Fibroblast of skin of scalp (primary cell): ENCODE measurements at places on chromosomes 1 and 21.
A peak's percentile ranks its signal among the peaks of the same experiment; 100 is the strongest.

DNA sequence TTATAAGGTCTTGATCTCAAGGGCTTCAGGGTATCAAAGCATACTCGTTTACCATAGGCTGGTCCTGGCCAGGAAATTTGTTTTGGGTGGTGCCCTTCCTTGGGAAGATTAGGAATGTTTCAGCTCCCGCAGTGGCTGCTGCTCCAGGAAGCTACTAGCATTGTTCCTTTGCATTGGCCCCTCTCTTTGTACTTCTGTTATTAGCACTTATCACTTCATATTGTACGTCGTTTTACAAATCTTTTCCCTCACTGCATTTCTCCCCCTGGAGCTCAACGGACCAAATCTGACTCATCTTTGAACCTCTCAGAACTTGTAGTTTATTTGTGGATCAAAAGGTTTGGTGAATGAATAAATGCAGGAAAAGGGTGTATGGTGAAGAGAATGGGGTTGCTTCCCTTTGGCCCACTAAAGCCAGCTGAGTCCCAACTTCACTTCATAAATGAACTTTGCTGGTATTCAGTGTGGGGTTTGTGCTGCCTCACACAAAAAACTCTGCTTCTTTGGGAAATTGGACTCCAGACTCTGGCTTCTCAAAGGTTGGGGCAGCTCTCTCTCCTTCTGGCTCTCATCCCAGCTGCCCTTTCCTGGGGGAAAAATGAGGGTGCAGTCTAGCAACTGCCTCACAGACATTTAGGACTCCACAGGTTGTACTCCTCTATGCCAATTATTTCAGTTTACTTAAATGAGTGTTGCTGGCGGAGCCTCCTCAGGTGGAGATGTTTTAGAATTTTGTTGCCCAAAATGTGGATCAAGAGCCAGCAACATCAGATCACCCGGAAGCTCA is 5.9 kb downstream of the GNAT2 start:
- DNase-seq = no peak

GRCh38 chr1:218459450-218459849 is 114.3 kb downstream of the TGFB2 start:
- DNase-seq = no peak

GRCh38 chr1:90176530-90176929 is 181.6 kb downstream of the ZNF326 start:
- DNase-seq = no peak

- DNase-seq = no peak
These were observed 52.3 kb downstream of the OPTC start for GRCh38 chr1:203546274-203546673.

- DNase-seq = no peak
These were observed 38.2 kb upstream of the NID1 start for GRCh38 chr1:236103059-236103458.

- DNase-seq = no peak
These were observed 31.3 kb upstream of the TRIM67 start for GRCh38 chr1:231130544-231130943.

GRCh38 chr1:201119206-201120197 is 7.3 kb upstream of the CACNA1S start:
- DNase-seq = peak; percentile 49

DNA sequence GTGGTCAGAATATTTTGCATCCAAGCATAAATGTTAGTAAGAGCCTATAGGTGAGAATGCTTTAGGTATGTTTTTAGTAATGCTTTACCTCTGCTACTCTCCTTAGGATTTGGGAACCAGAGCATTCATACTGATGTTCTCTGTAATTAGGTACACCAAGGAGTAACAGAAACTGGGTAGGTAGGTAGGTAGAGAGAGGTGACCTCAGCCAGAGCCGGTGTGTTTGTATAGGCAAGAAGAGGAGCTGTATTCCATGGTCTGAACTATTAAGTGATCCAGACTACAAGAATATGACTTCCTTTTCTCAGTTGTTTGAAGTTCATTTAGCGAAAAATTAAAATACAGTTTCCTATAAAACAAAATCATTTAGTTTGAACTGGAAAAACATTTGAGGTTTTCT is 108.5 kb downstream of the SDCCAG8 start:
- no peak for DNase-seq

DNA sequence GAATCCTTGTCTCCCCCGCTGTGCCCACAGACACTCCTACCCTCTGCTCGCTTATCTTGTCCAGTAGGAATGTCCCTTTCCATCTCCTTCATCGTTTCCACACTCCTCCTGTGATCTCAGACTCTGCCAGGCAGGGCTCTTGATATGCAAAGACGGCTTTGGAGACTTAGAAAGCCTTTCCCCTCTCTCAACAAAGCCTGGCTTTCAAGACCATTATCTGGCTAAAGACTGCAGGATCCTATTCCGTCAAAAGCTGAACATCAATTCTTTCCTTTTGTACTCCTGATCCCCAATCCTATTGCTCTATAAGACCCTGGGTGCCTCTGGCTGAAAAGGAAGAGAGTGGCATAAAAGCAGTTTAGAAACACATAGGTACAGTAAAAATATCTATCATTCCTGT is 63.9 kb downstream of the SDC3 start:
- DNase-seq = no peak

DNA sequence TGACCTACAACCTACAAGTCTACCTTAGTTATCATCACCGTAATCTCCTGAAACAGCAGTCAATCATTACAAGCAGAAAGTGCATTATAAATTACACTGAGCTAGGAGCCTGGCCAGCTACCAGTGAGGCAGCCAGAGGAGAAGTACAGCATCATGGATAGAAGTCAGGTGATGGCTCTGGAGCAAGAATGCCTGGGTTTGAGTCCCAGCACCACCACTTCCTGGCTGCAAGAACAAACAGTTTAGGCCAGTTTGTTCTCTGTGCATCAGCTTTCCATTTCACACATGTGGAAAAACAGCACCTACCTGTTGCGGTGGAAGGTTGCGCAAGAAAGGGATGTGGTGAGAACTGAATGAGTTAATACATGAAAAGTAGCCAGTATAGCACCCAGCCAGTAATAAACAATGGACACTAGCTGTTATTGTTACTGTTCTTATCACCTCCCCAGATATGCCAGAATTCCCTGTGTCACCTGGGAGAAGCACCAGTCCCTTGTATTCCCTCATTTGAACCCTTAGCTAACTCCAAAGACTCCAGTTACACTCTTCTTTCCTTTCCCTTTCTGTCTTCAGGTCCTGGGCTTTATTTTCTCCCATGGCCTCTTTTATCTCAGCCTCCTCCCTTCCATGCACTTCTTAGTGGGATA is 9.0 kb downstream of the CREG1 start:
- DNase-seq = no peak

DNA sequence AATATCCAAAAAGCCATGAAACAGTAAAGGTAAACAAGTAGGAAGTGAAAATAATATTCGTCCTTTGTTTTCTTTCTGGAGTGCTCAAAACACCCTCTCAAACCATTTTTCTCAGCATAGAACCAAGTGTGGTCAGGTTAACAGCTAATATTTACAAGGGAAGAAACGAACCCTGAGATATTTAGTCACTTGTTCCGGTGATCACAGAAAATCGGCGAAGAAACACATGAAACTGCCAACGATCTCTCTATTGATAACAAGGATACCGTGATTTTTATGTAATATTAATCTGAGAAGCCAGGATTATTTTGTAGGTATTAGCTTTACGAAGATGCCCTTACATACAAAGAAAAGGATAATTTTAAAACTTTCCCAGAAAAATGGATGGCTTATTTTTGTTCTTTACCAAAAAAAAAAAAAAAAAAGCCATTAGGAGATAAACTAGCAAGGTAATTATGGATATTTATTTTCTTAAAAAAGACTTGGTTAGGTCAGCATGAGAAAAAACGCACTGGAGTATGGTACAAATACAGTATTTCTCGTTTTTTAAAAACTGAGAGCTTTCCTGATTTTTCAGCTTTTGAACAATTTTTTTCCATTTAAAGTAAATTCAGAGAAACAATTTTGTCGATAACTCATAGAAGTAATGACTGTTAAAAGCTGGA is 107.3 kb upstream of the HNRNPU start:
- no peak for DNase-seq

- no peak for DNase-seq
These were observed 72.6 kb downstream of the RASAL2 start for GRCh38 chr1:178166429-178167024.

- DNase-seq = peak; percentile 61
These were observed 163.5 kb upstream of the RUNX1 start for GRCh38 chr21:35212393-35213127.

GRCh38 chr1:19786988-19787423 is 12.7 kb downstream of the TMCO4 start:
- DNase-seq = no peak

DNA sequence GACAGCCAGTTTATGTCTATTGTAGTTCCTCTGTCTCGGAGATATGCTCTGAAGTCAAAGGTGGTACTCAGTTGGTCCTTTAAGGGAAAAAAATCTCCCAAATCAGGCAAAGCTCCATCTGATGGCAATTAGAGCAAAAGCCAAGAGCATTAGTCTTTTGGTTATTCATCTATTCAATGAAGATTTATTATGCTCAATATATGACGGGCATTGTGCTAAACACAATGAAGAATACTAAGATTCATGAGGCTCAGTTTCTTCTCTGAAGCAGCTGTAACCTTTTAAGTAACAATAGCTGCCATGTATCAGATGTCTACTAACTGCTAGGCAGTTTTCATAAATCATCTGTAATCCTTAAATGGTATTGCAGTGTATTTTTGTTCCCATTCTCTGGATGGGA is 47.6 kb upstream of the MROH9 start:
- no peak for DNase-seq

- DNase-seq = no peak
These were observed 5.7 kb upstream of the OXCT2 start for GRCh38 chr1:39776886-39777285.

GRCh38 chr1:10211805-10212410 is 1.5 kb downstream of the KIF1B start:
- peak; percentile 39 for DNase-seq

- DNase-seq = no peak
These were observed 115.9 kb downstream of the RHOU start for GRCh38 chr1:228851193-228851592.

DNA sequence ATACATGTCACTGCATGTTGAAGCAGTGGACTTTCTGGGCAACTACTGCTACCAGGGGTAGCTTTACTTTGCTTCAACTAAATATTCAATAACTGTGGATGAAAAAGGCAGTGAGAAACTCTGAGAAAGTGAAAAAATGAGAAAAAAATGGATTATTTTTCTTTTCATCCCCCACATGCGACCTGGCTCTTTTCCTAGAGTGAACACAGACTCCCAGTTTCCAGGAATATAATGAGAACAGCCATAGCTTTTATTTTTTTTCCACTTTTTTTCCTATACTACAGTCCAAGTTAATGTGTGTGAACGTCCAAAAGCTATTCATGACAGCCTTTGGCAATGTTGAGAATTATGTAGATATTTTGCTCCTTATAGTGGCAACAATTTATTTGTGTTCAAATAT is 230.4 kb downstream of the DNM3 start:
- DNase-seq = no peak

- peak; percentile 7 for DNase-seq
These were observed 1011.8 kb downstream of the PLA2G4A start for GRCh38 chr1:187840557-187840956.

GRCh38 chr1:87926131-87926830 is 597.6 kb downstream of the LMO4 start:
- DNase-seq = no peak

DNA sequence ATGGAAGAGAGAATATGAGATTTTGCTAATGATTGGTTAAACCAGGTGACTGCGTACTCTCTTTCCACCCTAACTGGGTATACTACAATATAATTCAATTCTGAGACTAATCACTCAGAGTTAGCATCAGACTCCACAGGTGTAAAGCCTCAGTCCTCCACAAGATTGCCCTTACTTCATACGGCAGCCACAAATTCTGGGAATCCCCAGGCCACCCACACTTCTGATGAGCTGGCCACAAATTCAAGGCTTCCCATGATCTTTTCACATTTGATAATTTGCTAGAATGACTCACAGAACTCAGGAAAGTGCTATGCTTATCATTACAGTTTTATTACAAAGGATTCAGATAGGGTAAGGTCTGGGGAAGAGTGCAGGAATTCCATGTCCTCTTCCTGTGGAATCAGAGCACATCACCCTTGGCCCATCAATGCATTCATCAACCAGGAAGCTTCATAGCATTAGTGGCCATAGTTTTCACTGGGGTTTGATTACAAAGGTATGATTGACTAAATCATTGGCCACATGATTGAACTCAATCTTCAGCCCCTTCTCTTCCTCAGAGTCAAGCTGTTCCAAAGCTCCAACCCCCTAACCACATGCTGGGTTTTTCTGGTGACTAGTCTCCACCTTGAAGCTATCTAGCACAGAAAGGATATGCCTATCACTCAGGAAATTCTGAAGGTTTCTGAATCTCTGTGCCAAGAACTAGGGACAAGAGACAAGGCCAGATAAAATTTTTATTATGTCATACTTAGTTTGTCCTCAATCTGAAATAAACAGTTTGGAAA is 131.7 kb downstream of the HHIPL2 start:
- no peak for DNase-seq

DNA sequence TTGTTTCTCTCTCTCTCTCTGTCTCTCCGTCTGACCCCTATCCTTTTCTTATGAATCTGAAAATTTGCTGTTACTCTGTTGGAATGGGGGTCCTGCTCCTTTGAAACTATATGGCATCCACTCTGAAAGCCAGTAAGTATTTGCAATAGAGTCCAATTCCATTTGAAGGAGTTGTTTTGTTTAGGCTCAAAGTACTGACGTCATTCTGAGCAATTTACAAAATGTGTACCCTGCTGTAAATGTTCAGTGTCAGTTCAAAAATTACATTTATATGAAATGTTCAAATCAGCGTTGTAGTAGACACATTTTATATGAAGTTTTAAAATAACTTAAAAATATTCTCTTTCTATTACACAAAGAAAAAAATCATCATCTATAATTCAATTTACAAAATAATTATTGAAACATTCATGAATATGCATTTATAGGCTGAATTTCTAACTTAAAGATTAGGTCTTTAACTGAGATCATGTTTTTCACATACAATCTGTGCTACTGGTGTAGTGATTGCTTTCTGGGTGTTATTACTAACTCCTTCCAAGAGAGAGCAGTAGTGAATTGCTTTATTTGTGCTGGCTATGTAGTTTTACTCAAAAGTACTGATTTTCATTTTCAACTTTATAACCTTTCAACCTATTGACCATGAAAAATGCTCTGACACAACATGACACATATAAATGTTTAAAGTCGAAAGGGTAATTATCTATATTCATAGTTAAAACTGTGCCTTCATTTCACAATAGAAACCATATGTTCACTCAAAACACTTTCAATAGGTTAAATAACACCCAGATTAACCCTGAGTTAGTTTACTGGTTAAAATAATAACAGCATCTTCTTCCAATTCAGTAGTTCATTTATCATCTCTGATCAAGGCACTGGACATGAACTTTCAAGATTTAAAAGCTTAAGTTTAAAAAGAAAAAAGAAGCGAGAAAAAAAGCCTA is 253.1 kb upstream of the ADGRL4 start:
- peak; percentile 65 for DNase-seq
